Renal cortex interstitium (tissue), 15 donors: ENCODE measurements at places on chromosomes 2 and 18.

DNA sequence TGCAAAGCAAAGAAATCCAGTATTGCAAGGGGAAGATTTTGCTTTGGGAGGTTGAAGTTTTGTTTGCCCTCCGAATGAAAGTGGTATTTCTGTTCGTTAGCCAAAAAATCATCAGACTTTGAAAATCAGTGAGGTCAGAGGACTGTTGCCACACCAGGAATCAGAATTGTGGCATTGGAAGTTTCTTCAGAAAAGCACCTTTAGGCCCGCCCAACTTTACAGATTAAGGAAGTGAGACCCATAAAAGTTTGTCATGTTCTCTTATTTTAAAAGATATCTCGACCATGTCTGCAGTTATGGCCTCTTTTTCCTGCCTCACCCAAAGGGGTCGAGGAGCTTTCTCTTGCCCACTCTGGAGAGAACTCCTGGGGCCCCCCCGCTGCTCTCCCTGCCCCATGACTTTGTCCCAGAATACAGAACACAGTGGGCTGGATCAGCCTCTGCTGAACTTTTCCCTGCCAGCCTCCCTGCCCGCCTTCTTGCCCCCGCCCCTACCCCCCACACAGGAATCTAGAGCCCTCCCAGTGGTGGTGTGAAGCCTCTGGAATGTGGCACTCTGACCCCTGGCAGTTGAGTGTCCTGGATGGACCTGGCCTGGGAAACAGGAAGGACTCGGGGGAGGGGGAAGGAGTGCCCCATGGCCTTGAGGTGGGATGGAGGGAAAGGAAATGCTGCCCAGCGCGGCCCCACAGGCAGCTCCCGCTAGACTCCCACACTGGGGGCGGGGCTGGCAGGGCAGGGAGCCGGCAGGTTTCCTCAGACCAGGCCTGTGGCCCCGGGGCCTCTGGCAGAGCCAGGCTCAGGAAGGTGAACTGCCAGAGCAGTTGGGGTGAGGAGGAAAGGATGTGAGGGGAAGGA, 25.3 kb downstream of the CRIM1 start:
- DNase-seq = peak; percentile 23

GRCh38 chr2:100782380-100782878, 37.5 kb upstream of the NPAS2 start:
- no peak for DNase-seq

GRCh38 chr2:132638313-132639040, 31.5 kb downstream of the LYPD1 start:
- DNase-seq = no peak

- DNase-seq = no peak
These were observed 127.3 kb downstream of the SCG2 start for GRCh38 chr2:223474893-223475292.

DNA sequence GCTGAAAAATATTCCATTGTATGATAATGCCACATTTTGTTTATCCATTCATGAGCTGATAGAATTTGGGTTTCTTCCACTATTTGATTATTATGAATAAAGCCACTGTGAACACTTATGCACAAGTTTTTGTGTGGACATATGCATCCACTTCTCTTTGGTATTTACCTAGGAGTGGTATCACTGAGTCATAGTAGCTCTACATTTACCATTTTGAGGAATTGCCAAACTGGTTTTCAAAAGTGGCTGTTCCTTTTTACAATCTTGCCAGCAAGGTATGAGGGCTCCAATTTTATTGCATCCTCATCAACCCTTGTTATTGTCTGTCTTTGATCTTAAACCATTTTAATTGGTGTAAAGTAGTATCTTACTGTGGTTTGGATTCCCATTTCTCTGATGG, 13.3 kb upstream of the EHBP1 start:
- DNase-seq = no peak

DNA sequence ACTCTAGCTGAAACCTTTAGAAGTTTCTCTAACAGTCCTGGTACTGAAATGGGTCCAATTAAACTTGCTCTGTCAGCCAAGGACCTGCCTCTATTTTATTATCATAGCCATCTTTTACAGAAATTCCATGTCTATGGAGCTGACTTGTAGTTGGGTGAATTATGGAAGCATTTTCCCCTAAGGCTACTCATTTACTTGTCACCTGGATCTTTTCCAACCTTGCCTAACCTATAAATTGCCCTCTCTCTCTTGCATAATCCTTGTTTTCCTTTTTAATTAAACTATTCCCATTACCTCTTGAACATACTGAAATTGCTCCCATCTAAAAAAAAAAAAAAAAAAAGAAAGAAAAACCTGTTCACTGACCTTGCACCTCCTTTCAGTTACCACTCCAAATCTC, 74.6 kb upstream of the DOK6 start:
- DNase-seq = no peak

GRCh38 chr2:200677721-200678532, 92.1 kb downstream of the AOX1 start:
- no peak for DNase-seq

DNA sequence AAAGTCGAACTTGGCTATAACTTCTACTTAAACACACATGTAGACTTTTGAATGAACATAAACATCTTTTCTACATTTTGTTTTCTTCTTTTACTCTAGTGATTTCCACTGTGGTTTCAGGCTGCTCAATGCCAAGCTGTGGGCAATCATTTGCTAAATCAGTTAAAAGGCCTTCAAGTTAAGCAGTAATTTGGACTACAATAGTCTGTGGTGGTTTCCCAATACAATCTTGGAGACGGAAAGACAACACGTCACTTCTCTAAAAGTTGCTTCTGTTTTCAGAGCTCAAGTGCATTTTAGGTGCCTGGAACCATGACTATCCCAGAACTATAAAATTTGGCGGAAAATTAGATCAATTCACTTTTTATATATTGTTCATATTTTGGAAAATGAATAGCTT, 69.4 kb downstream of the TXNL1 start:
- no peak for DNase-seq

- DNase-seq = no peak
These were observed 12.7 kb upstream of the CDH19 start for GRCh38 chr18:66616523-66616983.

DNA sequence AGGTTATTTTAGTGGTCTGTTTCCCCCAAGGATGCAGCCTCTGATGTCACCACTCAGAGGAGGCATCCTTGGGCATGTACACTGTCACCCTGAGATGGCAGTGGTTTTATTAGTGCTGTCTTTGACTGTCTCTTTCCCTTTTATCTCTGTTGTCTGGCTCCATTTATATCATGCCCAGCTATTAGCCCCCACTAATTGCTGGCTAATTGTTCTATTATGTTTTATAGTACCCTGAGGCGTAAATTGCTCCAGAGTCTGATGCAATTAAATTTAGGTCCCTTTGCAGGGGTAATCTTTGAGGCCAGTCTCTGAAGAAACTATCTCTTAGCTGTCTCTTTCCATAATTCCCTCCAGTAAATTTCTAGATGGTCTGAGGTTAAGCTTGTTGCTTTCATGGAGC, 301.0 kb upstream of the KLHL29 start:
- no peak for DNase-seq

GRCh38 chr2:53755121-53755520, 12.5 kb upstream of the CHAC2 start:
- DNase-seq = no peak

- no peak for DNase-seq
These were observed 14.5 kb downstream of the CLIP4 start for GRCh38 chr2:29129586-29130281.

DNA sequence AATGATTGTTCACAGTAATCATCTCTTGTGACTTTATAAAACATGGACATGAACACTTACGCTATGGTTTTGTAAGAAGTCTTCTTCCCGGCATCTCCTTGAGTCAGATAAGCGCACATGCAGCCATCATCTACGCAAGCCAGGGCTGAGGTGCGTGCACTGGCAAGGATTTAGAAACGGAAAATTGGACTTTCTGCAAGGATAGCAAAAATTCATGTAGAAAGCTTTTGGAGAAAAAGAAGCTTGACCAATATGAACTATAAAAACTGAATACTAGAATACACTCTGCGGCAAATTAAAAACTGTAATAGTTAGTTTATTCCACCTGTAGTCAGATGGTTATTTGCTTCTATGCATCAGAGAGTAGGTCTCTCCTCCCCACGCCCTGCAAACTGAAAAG, 6.3 kb downstream of the NMS start:
- no peak for DNase-seq

- no peak for DNase-seq
These were observed 15.2 kb downstream of the CAPG start for GRCh38 chr2:85394976-85395375.

DNA sequence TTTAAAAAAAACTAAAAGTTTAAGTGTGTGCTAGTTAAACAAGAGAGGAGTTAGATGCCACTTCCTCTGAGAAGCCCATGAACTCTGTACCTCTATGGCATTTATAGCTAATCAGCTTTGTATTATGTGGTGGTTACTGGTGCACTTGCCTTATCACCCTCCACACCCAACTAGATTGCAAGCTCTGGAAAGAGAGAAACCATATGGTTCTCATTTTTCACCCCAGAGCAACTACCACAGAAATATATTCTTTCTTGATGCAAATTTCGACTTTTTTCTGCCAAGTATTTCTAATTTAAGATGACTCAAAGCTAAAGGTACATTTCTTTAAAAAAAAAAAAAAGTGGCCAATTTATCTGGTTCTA, 24.2 kb downstream of the RAPH1 start:
- DNase-seq = no peak

GRCh38 chr2:133265432-133265949, 302.8 kb downstream of the NCKAP5 start:
- no peak for DNase-seq

- DNase-seq = no peak
These were observed 41.4 kb downstream of the FAM178B start for GRCh38 chr2:96945014-96945413.

- no peak for DNase-seq
These were observed 19.0 kb downstream of the INO80C start for GRCh38 chr18:35478520-35479435.

DNA sequence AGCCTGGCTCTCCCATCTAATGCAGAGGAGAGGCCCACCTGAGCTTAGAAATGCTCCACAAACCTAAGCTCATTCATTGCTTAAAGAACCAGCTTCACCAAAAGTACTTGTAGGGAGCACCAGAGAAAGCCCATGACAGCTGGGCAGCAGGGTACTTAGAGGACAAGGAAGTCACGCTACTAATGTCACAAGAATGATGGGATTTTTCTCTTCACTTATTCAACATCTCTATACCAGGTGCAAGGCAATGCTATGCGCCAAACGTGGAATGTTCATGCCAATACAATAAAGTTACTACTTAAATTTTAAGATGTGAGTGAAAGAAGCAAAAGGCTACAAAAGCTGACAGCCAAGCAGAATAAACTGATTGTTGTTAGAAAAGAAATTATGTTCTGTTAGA, 36.0 kb downstream of the LONRF2 start:
- no peak for DNase-seq

DNA sequence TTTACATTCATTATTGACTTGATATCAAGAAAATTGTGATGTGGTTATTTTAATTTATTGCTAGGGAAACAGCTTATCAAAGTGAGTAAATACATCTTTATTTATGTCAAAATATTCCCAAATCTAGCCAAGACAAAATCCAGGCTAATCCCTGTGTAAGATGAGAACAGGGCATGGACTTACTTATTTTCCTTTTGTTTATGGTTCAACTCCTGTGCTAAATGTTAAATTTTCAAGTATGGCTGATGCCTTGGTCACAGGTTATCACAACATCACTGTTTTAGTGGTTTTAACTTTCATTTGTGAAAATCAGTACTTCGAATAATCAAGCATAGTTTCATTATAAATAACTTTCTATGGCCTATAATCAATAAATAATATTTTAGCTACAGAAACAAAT, 657.0 kb upstream of the SYT4 start:
- DNase-seq = no peak

DNA sequence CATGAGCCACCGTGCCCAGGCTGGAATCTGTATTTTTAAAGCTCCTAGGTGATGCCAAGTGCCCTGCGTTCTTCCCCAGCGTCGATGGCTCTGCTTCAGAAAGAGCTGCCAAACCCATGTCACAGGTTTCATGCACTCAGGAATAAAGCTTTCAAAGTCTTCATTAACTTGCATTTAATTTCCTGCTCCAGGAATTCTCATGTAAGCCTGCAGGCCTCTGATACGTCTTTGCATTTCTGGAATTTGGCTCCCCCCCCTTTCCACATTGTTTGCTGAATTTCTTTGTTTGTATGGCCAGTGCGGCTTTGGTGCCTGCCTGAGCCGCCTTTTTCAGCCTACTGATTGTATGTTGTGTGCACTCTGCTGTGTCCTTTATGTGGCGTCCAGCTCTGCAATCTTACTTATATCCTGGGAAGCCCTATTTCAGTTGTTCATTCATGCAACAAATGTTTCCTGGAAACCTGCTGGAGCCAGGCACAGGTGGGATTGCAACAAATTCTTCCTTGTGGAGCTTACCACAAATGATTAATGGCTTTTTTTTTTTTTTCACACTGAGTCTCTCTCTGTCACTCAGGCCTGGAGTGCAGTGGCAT, 17.9 kb upstream of the OTOF start:
- DNase-seq = peak; percentile 51

GRCh38 chr2:84840306-84840705, 40.6 kb downstream of the TRABD2A start:
- DNase-seq = no peak

DNA sequence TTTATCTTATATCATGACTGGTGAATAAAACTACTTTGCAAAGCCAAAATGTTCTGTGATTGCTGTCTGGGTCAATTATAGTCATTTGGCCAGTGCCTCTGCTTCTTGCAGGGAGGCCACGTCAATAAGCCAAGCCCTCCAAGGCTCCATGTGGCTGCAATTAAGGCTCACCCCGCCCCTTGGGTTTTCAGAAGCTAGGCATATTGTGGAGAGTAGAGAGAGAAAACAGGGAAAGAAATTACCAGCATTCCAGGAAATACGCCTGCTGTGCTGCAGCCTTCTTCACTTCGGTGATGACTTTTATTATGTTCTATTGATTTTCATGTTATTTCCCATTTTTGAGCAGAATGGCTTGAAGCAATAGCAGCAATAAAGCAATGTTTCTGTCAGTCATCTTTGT, 319.7 kb downstream of the SOX11 start:
- DNase-seq = no peak

DNA sequence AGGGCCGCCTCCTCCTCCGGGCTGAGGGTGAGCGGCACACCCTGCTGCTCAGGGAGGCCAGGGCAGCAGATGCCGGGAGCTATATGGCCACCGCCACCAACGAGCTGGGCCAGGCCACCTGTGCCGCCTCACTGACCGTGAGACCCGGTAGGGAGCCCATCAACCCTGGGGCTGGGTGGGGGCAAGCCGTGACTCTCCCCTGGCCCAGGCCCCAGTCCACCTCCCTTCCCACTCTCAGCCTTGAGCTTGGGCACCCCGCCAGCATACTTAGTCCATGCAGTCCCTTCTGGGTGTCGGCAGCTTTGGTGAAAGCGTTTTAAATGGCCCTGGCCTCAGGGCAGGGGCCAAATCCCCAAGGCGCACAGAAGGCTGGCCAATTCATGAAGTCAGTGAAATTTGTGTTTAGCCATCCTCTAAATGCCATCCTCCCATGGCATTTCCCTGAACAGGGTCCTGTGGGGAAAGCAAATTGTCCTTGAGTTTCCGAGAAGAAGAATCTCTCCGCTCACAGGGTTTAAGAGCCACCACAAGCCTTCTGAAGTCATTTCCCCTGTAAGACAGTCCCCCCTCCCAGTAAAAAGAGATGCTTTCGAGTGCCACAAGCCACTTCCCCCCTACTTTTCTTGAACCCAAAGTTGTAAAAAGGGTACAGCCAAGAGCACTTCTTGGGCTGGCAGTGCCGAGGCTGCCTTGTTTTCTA, 17.2 kb downstream of the SPEG start:
- no peak for DNase-seq
